ENCODE measurements at places on chromosomes 16 and 17.

GRCh38 chr17:63700528-63701455, 867 bp upstream of the LIMD2 start:
- no peak for DNase-seq

GRCh38 chr16:59116744-59117143, 382.6 kb upstream of the GOT2 start:
- no peak for DNase-seq

GRCh38 chr17:1109606-1110540, 69.9 kb downstream of the ABR start:
- DNase-seq: no peak

GRCh38 chr16:61555718-61556441, 480.4 kb downstream of the CDH8 start:
- DNase-seq: no peak

Data from non-pigmented ciliary epithelial cell (primary cell).